ENCODE measurements at places on chromosomes 4 and X.

- no peaks in the 10 kb centered on the region for H3K27me3 ChIP-seq
- H3K36me3 ChIP-seq = no peaks in the 10 kb centered on the region
- no peak overlapping the region for H3K27ac ChIP-seq
Observed at GRCh38 chr4:157804986-157805385, 367.8 kb downstream of the GASK1B start.

- H3K27ac ChIP-seq = no peak overlapping the region
- DNase-seq = no peak
- H3K4me1 ChIP-seq = no peaks in the 10 kb centered on the region
- H3K4me3 ChIP-seq = no peak overlapping the region
- H3K36me3 ChIP-seq = no peaks in the 10 kb centered on the region
Observed at GRCh38 chr4:171880136-171880535, 66.9 kb downstream of the GALNTL6 start.

DNA sequence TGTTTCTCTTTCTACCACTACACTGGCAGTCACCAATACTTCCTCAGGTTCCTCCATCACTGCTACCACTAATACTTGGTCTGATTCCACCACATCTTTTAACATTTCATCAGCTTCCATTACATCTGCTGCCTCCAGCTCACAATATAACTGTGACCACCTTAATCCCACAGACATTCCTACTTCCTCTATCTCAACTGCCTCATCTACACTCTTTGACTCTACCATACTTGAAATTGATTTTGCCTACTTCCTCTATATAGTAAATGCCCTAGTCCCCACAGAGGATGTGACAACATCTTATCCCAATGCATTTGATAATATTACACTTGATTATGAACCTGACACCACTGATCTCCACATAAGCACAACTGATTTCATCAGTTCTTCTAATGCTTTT lies 29.0 kb downstream of the OPRPN start:
- H3K4me3 ChIP-seq = no peak overlapping the region
- DNase-seq = no peak
- H3K27me3 ChIP-seq = no peaks in the 10 kb centered on the region
- H3K36me3 ChIP-seq = no peaks in the 10 kb centered on the region

GRCh38 chrX:31063114-31063513 lies 8.7 kb downstream of the FTHL17 start:
- H3K4me1 ChIP-seq = no peaks in the 10 kb centered on the region
- H3K27me3 ChIP-seq = no peaks in the 10 kb centered on the region
- H3K27ac ChIP-seq = no peak overlapping the region
- DNase-seq = no peak
- H3K4me3 ChIP-seq = no peak overlapping the region

- peak overlapping the region; percentile 67 for H3K4me3 ChIP-seq
- peaks cover 15% of the 10 kb centered on the region for H3K36me3 ChIP-seq
- peak overlapping the region; percentile 93 for H3K27ac ChIP-seq
- peaks cover 41% of the 10 kb centered on the region for H3K4me1 ChIP-seq
- peaks cover 14% of the 10 kb centered on the region for H3K27me3 ChIP-seq
- DNase-seq = no peak
Observed at GRCh38 chr4:182918044-182918607, 940 bp upstream of the DCTD start.

DNA sequence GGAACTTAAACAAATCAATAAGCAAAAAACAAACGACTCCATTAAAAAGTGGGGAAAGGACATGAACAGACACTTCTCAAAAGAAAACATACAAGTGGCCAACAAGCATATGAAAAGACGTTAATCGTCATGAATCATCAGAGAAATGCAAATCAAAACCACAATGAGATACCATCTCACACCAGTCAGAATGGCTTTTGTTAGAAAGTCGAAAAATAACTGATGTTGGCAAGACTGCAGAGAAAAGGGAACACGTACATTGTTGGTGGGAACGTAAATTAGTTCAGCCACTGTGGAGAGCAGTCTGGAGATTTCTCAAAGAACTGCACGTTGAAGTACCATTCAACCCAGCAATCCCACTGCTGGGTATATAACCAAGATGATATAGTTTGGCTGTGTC lies 23.7 kb downstream of the NEUROG2 start:
- H3K36me3 ChIP-seq = peaks cover 4% of the 10 kb centered on the region
- H3K27me3 ChIP-seq = peaks cover 4% of the 10 kb centered on the region
- H3K4me3 ChIP-seq = no peak overlapping the region

DNA sequence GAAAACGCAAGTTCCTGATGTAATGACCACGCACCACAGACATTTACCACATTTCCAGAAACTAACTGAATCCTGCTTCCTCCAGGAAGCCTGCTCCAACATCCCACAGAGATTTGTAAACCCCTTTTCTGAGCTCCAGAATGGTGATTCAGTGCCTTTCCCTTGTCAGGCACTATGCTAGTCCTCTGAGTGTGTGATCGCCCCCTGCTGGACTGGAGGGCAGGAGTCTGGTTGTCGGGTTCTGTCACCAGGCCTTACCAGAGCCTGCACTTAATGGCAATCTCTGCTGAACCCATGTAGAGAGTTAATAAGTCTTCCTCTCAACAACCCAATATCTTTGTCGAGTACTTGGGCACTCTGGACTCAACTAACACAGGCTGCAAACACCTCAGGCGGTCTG lies 14.5 kb upstream of the KDM5C start:
- peaks cover 3% of the 10 kb centered on the region for H3K27me3 ChIP-seq
- H3K27ac ChIP-seq = no peak overlapping the region
- peak; percentile 48 for DNase-seq
- no peaks in the 10 kb centered on the region for H3K4me1 ChIP-seq
- H3K36me3 ChIP-seq = no peaks in the 10 kb centered on the region

GRCh38 chr4:27005905-27006590 lies 145.4 kb downstream of the STIM2 start:
- H3K36me3 ChIP-seq = peaks cover 33% of the 10 kb centered on the region
- no peak overlapping the region for H3K4me3 ChIP-seq
- no peak for DNase-seq
- no peak overlapping the region for H3K27ac ChIP-seq

DNA sequence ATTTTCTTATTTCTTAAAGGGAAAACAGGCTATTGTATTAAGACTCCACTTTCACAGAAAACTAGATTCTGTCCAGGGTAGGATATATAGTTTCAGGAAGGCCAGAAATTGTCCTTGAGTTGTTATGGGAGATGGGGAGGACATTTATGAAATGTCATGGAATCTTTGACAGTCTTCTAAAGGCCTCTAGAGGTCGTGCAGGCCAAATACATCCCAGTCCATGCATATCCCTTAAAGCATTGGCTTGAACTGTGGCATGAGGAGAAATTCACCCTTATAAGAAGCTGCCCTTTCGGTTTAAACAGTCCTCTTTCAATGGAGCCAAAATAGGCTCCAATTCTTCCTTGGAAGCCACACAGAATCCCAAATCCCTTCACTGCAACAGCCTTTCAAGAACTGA lies 183.6 kb upstream of the NOCT start:
- H3K4me1 ChIP-seq = no peaks in the 10 kb centered on the region
- peaks cover 4% of the 10 kb centered on the region for H3K27me3 ChIP-seq
- H3K36me3 ChIP-seq = no peaks in the 10 kb centered on the region
- DNase-seq = no peak

- peaks cover 4% of the 10 kb centered on the region for H3K27me3 ChIP-seq
- peaks cover 5% of the 10 kb centered on the region for H3K36me3 ChIP-seq
- H3K27ac ChIP-seq = peak overlapping the region; percentile 42
Observed at GRCh38 chrX:153906126-153906917, 1.8 kb downstream of the AVPR2 start.

GRCh38 chr4:96102541-96103026 lies 262.7 kb downstream of the PDHA2 start:
- DNase-seq = no peak
- no peaks in the 10 kb centered on the region for H3K27me3 ChIP-seq
- no peak overlapping the region for H3K4me3 ChIP-seq
- no peak overlapping the region for H3K27ac ChIP-seq
- no peaks in the 10 kb centered on the region for H3K4me1 ChIP-seq
